ENCODE measurements at places on chromosomes 7 and 10.
A peak's percentile ranks its signal among the peaks of the same experiment; 100 is the strongest.

DNA sequence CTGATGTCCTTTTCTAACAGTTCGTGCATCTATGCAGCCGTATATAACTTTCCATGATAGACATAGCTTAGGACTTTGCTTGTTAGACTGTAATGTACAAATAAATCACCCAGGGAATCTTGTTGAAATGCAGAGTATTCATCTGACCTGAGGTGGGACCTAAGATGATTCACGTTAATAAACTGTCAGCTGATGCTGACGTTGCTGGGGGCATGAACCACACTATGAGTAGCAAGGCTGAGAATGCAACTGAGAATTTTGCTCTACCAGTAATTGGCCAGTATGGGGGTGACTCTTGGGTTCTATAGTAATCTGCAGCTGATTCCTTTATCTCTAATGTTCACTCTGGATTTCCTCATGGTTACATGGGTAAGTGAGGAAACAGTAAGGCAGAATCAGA, 130.1 kb upstream of the MALRD1 start:
- DNase-seq, result no peak

GRCh38 chr10:89478085-89478738, 57.2 kb downstream of the SLC16A12 start:
- DNase-seq, result no peak

DNA sequence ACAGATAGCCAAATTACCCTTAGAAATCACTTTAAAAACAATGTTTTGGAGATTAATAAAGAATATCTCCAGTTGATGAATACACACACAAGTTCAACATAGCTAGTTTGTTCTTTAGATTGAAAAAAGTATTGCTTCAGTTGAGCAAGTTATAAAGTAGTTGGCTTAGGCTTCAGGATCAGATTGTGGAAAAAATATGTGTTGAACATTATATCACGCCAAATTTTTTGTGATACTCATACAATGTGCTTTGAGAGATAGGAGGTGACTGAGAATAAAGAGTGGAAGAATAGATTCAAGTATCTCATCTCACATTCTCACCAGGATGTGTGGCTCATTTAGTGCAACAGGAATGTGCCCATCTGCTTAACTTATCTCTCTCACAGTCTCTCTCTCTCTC, 553.3 kb downstream of the HTR7 start:
- no peak for DNase-seq

DNA sequence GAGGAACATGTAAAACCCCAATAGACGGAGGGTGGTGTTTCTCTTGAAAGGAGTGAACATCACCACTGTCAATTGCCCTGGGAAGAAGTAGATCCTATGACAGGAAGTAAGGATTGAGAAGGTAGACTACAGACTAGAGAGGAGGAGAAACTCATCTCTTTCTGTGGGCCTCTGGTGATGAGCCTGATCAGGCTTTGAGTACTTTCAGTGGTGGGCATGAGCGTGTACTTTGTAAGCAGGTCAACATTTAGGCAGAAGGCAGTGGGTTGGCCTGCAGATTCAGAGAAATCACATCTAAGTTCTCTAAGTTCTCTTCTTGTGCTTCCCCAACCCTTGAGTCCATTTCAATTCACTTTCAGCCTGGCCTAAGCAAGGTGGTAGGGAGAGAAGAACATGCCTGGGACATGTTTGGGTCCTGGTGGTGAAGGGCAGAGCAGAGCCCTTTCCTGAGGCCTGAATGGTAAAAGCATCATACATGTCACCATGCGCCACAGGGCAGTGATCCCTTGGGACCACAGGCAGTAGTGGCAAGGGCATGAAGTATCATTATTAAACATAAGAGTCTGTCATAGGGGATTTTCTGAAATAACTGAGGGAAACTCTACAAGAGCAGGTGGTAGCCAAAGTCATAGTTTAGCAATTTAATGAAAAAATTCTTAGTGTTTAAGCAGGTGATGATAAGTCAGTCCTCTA, 56.4 kb upstream of the ANKRD1 start:
- DNase-seq, result no peak

DNA sequence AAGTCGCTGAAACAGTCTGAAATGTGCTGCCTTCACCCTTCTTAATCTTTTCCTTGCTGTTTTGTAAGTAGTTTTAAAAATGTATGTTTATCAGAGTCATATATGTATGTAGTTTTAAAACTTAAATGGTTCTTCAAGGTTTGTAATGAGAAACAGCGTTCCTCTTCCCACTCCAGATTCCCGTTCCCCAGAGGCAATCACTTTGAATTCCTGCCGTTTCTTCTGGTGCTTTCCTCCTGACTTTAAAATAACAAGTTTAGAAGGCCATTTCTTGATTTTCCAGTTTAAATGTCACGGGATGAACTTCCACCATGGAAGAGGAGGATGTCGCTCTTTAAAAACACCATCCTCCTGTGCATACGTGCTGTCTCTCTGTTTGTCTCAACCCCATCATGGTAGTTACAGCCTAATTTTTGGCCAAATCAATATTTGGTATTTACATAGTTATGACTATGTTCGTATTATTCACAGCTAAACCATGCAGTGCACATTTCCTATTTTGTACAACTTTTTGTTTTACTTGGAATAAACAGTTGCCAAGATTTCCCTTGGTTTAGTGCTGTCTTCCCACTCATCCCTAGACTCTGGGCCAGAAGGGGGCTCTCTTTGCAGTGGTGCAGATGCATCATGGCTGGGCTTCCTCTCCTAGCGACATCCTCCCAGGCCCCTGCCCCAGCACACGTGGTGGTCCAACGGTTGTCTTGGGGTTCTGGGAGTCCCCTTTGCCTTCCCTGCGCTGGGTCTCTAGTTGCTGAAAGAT, 151.4 kb downstream of the PTPN20 start:
- no peak for DNase-seq

- DNase-seq, result no peak
These were observed 6.7 kb upstream of the PAXIP1 start for GRCh38 chr7:155009570-155010157.

- no peak for DNase-seq
These were observed 479.9 kb upstream of the FOXK1 start for GRCh38 chr7:4202154-4202736.

- DNase-seq, result no peak
These were observed 279.5 kb upstream of the AKR1E2 start for GRCh38 chr10:4546500-4546899.

- DNase-seq, result no peak
These were observed 1138.5 kb upstream of the PHF14 start for GRCh38 chr7:9835199-9835598.

DNA sequence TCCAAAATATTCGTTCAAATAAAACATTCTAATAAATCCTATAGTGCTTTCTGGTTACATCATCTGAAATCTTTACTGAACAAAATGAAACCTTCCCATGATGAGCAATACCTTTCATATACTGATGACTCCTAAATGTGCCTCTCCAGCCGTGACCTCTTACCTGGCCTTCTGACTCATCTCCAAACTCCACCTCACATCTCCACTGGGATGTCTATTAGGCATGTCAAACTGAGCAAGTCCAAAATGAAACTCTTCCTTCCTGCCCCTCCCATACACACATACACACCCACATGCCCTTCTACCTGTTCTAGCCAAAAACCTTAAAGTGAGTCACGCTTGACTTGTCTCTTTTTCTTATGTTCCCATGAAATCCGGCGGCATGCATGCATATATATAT, 22.9 kb downstream of the GSAP start:
- no peak for DNase-seq

DNA sequence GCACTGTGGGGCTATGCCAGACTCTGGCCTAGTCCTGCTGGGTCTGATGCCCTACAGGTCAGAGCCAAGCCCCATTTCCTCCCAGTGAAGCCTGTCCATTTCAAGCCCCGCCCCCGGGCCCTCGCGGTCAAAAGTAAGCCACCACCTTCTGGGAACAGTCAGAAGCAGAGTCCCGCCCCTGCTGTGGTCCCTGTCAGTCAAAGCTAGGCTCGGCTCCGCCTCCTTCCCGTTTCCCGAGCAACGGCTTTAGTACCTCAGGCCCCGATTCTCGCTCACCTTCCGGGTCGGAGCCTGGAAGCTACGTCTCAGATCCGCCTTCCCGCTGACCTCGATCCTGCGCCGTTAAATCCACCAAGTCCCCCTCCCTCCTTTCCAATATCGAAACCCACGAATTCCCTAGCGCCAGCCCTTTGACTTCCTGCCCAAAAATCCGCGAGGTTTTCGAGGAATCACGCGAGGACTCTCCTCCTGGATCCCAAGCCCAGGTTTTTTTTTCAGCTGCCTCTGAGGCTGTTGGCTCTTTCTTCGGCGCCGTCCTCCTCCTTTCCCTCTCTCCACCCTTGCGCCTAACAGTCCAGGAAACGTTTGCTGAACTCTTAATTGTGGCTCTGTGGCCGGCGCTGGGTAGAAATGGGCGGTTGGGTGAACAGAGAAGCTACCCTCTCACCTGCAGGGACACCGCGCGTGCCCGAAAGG, 11.8 kb downstream of the SFXN3 start:
- DNase-seq, result peak; percentile 91

DNA sequence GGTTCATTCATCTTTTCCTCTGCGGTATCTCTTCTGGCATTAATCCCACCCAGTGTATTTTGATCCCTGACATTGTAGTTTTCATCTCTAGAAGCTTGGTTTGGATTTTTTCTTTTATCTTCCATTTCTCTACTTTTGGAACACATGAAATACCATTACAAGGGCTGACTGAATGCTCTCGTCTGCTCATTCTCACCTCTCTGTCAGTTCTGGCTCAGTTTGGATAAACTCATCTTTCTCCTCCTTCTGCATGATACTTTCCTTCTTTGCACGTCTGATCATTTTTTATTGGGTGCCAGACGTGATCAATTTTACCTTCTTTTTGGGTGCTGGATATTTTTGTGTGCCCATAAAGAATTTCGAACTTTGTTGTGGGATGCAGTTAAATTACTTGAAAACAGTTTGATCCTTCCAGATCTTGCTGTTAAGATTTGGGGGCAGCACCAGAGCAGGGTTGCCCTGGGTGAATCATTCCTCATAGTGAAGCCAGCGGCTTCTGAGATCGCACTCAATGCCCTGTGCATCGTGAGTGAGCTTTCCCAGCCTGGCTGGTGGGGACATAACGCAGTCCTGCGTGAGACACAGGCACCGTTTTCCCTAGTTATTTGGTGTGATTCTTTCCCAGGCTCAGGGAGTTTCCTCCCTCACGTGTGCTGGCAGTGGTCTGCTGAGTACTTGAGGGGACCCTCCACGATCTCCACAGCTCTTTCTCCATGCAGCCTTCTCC, 53.8 kb downstream of the LHPP start:
- DNase-seq, result no peak

GRCh38 chr7:139976838-139977656, 85.7 kb downstream of the PARP12 start:
- DNase-seq, result peak; percentile 10

DNA sequence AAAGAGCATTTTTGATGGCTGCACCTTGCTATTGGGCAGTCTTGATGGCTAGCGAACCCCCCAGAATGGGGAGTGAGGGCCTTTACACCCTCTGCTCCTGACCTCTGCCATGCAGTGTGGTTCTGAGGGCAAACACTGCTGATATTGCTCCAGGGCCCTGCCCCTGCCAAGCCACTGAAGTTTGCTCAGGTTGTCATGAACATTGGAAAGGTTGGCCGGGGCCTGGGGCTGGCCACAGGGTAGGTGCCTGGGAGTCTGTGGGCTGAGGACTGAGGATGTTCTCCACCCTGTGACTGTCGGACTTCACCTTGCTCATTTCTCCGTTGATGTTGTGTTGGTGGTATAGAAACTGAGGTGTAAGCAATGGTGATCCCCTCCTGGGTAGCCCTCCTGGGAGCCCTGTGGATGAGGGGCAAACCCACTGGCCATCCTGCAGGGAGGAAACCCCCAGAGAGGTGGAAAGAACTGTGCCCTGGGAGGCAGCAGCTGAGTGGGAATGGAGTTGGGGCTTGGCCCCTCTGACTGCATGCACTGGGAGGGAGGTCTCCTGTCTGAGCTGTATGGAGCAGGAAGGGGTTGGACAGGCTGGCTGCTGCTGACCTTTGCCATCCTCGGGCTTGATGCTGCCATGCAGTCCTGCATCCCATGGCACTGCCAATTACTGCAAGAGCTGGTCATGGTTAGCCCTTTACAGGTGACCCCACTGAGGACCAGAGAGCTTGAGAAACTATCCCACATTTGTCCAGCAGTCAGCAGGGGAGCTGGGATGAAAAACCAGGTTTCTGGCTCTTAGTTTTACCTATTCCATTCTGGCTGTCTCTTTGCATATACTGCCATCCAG, 77.1 kb downstream of the SH2D4B start:
- DNase-seq, result no peak

- DNase-seq, result no peak
These were observed 60.0 kb upstream of the STEAP1B start for GRCh38 chr7:22559829-22560489.

DNA sequence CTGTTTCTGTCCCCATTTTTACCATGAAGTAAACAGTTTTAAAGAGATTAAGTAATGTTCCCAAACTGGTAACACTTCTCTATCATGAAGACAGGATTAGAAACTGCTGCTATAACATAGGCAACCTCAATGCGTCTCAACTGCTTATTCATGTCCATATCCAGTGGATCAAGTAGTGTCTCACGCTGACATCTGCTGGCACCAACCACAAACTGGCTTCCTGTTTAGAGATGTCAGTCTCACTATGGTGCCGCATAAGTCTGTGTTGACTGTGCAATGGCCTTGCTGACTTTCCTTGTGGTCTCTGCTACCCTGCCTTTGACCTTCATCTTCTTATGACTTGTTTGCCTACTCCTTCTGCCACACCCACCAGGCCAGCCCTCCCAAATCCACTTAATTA, 369.6 kb upstream of the DPP6 start:
- DNase-seq, result no peak

GRCh38 chr7:24668927-24669635, 88.2 kb downstream of the GSDME start:
- DNase-seq, result no peak

DNA sequence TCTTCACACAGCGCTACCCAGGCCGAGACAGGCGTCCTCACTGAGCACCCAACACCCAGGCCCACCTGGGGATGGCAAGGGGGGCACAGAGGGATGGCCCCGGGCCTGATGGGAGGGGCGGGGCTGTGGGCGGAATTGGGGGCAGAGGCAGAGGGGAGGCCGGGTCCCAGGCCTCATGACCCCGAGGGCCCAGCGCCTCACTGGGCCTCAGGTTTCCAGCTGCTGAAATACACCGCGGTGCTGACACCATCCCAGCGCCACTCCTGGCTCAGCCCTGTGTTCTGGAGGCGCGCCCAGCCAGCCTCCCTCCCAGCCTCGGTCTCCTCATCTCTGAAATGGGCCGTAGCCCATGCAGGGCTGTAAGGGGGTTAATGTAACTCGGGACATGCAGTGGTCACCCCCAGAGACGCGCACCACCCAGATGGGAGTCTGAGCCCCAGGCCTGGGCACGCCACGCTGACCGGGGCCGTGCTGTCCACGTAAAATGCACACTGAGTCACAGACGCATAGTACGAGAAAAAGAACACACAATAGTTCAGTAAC, 82.3 kb downstream of the UNCX start:
- no peak for DNase-seq

- no peak for DNase-seq
These were observed 7.8 kb downstream of the C7orf33 start for GRCh38 chr7:148598351-148598750.
